ENCODE measurements at places on chromosomes 12 and 14.

- peak; percentile 32 for DNase-seq
Measured at GRCh38 chr12:62799126-62799736, 135.7 kb downstream of the PPM1H start.

DNA sequence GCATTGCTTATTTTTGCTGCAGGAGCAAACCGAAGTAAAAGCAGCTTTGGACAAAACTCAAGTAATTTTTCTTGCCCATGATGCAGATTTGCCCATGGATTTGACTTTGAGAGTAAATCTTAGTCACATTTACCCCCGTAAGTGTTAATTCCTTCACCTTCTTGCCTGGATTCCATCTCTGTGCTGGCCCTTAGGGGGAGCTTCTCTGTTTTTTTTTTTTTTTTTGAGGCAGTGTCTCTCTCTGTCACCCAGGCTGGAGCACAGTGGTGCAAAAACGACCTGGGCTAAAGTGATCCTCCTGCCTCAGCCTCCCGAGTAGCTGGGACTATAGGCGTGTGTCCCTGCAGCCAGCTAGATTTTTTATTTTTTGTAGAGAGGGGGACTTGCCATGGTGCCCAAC is 210.2 kb downstream of the FUT8 start:
- DNase-seq, result no peak

DNA sequence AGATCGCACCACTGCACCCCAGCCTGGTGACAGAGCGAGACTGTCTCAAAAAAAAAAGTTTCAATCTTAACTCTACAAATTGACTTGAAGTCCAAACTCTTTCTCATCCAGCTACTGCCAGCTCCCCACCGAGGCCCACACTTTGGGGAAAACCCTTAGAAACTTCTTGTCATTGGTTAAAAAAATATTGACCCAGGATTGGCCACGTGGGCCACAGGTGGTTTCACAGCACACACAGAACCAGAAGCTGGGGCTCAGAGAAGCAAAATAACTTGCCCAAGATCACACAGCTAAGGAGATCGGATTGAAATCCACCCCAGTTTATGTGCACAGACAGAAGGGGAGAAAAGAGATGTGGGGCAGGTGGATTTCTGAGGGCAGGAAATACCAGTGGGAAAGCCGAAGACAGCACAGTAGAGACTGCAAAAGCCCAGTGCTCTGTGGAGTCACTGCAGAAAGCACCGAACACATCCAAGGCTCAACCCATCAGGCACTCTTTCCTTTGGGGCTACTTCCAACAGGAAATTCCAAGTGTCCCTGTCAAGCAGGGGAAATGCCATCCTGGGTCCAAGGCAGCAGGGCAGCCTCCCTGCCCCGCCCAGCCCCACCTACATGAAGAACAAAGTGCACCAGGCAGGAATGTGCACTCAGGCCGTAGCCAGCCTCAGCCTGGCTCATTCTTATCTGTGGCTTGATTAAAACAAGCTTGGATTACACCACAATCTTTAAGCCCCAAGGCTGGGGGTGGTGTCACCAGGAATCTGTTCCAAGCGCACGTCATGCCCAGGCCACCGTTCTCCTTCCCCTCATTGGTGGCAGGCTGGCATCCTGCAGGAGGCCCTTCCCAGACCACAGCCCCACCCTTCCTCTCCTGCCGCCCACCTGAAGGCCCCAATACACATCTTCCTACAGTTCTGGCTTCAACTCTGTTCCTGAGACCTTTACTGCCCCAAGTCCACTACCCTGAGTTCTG is 72.5 kb downstream of the ITPK1 start:
- DNase-seq, result no peak

DNA sequence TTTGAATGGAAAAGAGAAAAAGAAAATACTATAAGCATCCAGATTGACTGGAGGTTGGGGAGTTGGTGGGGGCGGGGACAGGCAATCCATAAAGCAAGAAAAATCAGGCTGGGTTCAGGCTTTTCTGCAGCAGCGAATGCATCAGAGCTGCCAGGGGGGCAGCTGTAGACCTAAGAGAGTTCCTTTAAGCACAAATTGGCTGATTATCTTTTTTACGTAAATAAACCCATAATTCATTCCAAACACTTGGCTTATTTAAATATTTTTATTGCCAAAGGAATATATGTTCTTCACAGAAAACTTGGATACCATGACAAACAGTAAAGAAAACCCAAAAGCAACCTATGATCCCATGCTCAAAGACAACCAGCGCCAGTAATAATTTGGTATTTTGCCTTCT is 10.2 kb downstream of the BDKRB2 start:
- DNase-seq, result no peak

DNA sequence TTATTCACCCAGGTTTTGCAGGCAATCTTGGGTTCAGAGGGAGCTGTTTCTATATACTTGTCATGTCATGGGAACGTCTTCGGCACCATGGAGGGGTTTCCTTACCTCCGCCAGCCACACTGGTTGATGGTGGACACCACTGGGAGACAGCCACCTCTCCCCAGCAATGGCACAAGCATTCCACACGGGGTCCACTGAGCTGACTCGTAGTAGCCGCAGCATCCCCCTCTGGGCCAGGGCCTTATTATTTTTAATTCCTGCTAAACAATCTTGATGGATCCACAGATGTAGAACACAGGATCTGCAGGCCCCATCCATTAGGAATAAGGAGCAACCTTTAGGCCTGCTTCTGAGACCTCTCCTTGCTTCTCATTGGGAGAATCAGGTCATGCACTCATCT is 132.9 kb downstream of the DICER1 start:
- DNase-seq, result no peak

DNA sequence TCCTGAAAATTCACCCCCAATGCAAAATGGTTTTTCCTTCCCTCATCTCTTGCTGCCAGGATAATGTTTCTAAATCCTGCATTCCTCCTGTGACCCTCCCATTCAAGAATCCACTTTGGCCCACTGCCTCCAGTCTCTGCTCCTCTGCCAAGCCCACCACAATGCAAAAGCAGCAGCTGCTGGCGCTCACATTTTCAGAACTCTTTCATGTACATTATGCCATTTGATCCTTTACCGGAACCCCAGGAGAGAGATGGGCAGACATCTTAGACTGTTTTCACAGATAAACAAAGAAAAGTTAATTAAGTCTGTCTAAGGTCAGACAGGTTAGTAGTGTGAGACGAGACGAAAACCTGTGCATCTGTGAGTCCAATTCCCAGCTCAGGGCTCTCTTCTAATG is 12.9 kb downstream of the LRIG3 start:
- DNase-seq, result no peak

GRCh38 chr12:94026596-94026995 is 121.8 kb upstream of the PLXNC1 start:
- DNase-seq, result no peak

- DNase-seq, result no peak
Measured at GRCh38 chr12:49979791-49980190, 7.0 kb downstream of the AQP6 start.

GRCh38 chr12:56020423-56021184 is at the start of gene IKZF4:
Gene IKZF4, plus strand, starts transcription at chr12:56021043. Its CDS starts 451 bp downstream, at chr12:56021494.
- no peak for DNase-seq

- DNase-seq, result no peak
Measured at GRCh38 chr12:83559650-83560049, 872.9 kb downstream of the TMTC2 start.

DNA sequence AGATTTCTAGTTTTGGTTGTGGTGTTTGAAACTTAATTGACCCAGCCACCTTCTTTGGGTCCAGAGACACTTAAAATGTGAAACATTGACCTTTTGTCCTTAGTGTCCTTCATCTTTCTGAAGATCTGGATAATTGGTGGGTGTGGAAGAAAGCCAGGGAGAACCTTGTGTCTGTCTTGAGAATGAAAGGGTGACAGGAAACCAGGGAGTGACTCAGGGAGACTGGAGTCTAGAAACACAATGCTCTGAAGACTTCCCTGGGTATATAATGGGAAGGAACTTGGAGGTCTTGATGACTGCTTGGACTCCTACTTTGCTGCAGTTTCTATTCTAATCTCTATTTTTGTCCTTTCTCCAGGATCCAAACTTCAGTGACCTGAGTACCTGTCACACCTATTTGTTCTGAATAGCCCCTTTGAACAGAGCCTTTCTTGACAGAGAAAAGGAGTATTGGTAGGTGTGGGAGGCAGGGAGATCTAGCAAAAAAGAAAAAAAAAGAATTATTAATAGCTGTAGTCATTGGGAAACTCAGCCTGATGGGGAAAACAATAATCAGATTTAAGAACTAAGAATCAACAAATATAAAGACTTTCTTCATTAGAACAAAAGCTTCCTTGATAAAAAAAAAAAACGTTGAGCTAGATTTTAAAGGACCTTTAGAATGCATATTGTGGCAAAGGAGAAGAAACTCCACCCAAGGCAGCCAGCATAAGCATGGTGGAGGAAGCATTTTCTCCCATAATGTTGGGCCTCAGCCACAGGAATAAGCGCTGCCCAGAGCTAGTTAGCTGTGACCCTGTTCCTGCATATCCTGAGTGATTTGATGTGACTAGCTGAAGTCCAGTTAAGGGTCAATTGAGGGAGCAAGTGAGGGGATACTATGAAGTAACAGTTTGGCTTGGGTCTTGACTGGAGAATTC is 77.9 kb upstream of the HOXC13 start:
- DNase-seq, result no peak

GRCh38 chr14:66104486-66104885 is 381.7 kb upstream of the CCDC196 start:
- DNase-seq, result no peak

DNA sequence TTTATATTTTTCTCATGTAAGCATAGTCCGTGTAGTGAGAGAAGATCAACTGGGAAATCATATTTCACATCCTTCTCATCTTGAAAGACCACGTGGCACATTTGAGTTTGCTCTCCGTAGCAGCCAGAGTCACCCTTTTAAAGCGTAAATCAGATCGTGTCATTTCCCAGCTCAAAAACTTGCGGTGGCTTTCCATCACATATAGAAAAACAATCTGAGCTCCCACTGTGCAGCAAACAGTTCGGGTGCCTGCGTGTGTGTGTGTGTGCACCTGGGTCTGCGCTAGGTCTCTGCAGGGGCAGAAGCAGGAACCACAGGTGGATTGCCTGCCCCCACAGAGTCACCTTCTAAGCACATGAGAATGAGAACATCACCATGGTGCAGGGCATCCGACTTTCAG is 338.2 kb downstream of the TRHDE start:
- DNase-seq, result no peak

GRCh38 chr12:104314242-104314614 is 10.7 kb downstream of the EID3 start:
- DNase-seq, result no peak

- DNase-seq, result no peak
Measured at GRCh38 chr12:130764073-130764472, 48.0 kb upstream of the RIMBP2 start.

DNA sequence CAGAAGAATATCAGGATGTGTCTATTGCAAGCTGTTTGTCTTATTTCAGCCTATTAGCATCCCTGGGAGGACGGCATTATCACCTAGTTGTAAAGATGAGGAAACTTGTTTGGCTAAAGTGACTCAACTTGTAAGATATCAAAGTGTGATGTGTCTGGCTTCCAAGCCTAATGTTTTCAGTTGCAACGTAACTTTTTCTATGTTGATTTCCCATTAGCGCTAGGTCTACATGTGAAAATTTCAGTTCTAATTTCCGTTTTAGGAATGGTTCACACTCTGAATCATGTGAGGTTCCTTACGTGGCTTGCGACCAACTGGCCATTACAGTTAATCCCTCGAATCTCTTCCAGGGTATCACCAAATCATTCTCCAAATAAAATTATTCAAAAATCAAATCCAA is 58.0 kb downstream of the LLPH start:
- DNase-seq, result no peak

DNA sequence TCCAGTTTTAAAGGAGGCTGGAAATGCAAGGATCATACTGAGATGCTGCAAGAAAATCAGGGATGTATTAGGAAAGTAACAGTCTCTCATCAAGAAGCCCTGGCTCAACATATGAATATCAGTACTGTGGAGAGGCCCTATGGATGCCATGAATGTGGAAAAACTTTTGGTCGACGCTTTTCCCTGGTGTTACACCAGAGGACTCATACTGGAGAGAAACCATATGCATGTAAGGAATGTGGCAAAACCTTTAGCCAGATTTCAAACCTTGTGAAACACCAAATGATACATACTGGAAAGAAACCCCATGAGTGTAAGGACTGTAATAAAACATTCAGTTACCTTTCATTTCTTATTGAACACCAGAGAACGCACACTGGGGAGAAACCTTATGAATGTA is 24.5 kb downstream of the ZNF891 start:
- DNase-seq, result no peak

DNA sequence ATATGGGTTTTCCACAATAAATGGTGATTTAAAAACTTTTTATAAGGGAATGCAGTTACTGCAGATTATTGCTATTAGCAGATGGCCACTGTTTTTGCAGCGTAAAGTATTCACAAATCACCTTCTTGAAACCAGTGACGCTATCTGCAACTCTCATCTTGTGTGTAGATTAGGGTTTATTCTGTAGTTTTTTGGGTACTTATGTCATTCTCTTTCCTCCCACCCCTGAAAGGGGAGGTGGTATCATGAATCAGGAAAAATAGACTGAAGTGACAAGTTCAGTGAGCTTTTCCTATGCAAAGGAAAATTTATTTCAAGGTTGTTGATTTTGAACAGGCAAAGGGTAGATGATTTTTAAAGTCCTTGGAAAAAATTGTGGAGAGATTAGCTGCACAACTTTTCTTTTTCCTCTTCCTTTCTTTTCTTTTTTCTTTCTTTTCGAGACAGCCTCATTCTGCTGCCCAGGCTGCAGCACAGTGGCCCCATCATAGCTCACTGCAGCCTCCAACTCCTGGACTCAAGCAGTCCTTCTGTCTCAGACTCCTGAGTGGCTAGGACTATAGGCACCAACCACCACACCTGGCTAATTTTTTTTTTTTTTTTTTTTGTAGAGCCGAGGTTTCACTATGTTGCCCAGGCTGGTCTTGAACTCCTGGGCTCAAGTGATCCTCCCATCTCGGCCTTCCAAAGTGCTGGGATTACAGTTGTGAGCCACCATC is 1.6 kb downstream of the FRS2 start:
- no peak for DNase-seq

DNA sequence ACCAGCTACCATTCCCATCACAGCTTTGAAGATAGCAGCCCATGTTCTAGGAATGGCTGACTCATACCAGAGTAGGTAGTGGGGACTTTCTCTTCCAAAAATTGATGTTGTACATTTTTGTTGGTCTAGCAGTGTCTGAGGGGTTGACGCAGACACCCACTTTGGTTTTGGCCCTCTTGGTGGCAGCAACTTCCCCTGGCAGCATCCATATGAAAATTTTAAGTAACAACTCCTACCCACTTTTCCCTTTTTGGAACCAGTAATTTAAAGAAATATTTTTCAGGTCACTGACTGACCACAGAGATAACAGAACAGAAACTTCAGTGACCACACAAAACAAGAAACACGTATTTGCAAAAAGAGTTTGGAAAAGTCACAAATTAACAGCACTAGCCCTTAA is 162.0 kb upstream of the TMCC3 start:
- no peak for DNase-seq

DNA sequence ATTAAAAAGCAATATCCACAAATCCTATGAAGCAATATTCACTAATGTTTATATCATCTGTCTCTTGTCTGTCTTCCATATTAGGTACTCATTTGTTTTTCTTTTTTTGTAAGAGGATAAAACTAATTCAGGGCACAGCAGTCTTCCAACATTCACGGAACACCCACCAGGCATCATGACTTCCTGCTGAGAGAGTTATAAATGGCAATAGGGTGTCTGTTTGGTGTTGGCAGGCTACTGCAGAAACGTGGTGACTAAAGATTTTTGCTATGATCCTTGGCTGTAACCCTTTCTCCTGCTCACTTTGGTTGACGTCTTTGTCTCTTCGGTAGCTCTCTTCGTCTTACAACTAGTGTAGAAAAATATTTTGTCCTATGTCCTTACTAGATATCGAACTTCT is 860.6 kb upstream of the MGAT4C start:
- DNase-seq, result no peak
